Activated naive CD4-positive, alpha-beta T cell treated with Interleukin-2 at 50 U/mL for 16 hours (primary cell): ENCODE measurements at places on chromosomes 7 and 10.
A peak's percentile ranks its signal among the peaks of the same experiment; 100 is the strongest.

- peak; percentile 13 for DNase-seq
These were observed 1.3 kb upstream of the FZD8 start for GRCh38 chr10:35643151-35644049.

- DNase-seq, result no peak
These were observed 191.9 kb downstream of the ABCA13 start for GRCh38 chr7:48363174-48363573.

DNA sequence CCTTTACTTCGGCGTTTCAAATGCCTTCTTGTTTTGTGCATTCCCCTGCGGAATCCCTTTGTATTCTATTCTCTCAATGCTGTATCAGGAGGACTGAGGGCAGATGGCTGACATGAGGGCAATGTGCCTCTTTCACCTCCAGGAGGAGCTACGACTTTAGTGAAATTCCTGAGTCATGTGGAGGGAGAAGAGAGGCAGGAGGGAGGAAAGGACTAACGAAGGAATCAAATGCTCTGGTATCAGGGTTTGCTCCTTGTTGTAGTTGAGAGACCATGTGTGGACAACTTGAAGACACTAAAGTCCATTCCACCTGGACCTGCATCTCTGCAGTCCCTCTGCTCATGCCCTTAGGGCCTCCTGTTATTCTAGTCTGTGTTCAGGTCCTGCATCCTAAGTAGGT is 40.2 kb upstream of the PRSS58 start:
- DNase-seq, result no peak

DNA sequence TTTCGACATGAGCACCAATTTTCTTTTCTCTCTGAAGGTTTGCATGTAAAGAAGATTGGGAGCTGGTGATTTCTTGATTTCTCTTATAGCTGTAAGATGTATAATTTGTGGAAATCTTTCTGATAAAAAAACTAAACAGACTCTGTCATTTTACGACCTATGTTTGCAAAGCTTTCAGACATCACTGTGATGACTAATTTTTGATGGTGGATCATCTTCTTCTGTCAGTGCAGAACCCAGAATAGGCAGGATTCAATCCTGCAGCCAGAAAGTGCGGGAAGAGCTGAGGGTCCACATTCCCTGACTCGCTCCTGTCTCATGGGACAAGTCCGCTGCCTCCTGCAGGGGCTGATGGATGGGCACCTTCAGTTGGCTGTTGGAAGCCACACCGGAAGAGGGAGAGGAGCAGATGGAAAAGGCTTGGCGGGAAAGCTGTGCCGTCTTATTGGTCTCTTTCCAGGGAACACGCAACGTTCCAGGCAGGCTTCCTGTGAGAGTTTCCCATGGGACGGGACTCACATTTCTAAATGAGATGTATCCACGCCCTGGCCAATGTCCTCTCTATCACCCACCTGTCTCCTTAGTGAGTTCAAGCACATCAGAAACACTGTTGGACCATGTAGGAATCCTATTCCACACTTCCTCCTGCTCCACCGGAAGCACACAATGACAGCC is 186.9 kb downstream of the PRPF18 start:
- no peak for DNase-seq

GRCh38 chr7:140121326-140121725 is 55.5 kb downstream of the KDM7A start:
- DNase-seq, result no peak

DNA sequence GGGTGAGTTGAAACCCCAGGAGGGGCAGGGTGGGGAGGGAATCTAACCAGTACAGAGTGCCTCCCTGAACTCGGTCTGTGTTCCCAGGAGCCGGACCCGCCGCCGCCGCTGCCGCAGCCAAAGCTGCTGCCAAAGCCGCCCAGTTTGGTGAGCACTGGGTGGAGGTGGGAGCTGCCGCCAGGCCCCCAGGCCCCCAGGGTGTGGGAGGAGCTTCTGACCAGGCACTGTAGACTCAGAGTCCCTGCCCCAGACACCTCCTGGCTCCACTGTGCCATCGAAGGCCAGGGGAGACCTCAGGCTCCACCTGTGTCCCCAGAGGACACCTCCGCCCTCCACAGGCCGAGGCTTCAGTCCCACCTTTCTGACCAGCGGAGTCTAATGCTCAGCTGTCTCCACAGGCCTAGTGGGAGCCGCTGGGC is 20.4 kb upstream of the LIMK1 start:
- no peak for DNase-seq

DNA sequence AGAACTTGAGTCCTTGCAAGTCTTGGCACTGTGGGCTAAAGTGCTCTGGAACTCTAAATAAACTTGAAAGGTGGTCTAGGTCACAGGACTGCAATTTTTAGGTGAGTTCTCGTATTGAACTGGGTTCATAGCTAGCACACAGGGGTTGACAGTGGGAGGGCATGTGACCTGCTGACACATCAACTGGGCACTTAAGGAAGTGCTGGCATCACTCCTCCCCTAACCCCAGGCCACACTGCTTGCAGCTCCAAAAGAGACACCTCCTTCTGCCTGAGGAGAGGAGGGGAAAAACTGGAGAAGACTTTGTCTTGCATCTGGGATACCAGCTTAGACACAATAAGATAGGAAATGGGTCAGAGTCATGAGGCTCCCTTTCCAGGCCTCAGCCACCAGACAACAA is 38.0 kb upstream of the AASS start:
- DNase-seq, result no peak

- no peak for DNase-seq
These were observed 1.0 kb downstream of the FFAR4 start for GRCh38 chr10:93567277-93568104.

DNA sequence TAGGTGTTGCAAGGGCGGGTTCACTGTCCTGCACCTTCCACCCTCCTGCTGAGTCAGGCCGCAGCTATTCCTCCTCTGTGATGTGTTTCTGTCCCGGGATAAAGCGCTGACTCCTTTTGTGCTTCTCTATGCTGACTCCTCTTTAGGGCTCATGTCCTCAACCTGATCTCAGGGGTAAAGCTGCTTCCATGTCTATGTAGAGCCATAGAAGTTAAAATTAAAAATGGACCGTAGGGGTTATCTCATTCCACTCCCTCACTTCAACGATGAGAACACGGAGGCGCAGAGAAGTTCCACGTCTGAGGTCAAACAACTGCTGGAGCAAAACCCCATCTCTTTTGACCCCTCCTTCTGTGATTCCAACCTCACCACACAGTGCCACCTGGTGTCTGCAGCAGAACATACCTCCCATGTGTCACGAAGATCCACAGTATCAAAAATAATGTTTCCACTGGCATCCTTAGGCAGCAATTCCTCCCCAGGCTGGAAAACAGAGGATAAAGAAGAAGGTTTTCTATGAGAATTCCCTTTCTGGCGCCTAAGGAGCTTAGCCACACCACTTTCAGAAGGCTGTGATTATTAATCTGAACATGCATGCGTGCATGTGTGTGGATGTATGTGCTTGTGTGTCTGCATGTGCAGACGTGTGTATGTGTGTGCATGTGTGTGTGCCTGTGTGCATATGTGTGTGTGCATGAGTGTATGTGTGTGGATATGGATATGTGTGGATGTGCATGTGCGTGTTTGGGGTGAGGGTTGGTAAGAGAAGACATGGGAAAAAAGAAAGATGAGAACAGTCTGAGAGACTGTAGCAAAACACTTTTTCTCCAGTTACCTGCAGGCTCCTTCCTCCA is 81.2 kb upstream of the UCN3 start:
- DNase-seq, result peak; percentile 45

- no peak for DNase-seq
These were observed 199.2 kb upstream of the MAGI2 start for GRCh38 chr7:79652619-79653018.

DNA sequence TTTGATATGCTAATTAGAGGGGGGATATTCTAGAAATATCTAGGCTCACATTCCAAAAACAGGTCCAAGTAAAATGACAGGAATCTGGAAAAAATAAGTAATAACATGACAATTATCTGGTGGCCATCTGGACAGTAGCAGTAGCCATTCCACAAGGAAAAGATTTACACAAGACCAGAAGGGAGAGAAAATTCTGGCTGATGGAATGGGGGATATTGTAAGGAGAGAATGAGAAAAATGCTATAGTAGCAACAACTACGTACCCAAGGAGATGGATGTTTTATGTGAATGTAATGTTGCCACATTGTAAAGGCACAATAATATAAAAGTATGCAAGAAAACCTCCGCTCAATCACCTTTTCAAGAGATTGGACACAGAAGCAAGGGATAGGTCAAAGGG is 5.4 kb downstream of the MYOF start:
- DNase-seq, result no peak

DNA sequence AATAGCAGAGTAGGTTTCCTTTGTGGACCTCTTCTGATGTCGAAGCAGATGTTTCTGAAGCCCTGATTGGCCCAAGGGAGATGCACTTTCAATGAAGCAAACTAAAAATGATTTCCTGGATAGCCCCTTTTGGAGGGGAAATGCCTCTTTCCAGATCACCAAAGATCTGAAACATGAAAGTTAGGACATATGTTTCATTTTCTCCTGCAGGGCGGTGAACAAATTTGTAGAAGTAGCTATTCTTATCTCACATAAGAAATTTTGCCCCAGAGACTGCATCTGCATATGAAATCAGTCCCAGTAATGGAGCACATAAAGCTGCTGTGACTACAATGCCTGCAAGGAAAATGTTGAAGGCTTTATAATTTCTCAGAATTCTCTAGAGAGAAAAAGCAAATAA is 56.0 kb downstream of the THSD7A start:
- no peak for DNase-seq

DNA sequence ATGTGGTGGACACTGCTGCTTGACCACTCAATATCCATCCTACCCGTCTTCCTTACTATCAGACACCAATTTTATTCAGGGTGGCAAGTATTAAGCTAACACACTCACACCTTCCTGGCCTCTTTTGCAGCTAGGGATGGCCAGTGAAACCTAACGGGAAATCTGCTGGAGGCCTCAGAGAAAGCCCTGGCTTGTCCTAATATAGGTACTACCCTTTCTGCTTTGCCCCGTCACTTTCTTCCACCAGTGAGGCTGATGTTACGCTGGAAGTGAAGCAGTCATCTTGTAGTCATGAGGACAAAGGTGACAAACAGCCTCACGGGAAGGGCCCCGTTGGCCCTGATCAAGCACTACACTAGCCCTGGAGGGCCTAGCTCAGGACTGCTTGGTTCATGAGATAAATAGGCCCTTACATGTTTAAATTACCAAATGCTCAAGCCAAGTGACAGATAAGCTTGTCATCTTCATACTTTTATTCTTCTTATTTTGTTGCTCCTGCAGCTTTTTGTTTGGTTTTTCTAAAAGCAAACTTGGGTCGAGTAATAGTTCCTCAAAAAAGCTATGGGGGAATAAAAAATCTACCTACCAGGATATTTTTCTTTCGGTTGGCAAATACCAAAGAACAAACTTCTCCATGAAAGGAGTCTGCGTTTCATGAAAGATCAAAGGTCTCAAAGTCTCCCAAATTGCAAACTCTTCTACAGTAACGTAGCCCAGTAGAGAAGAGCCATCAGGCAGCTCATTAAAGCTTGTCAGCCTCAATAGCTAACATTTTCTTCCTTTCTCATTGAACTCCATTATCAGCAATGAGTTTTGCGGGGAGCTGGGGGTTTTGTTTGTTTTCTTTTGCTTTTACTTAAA is 17.5 kb downstream of the CREB3L2 start:
- DNase-seq, result no peak
